ENCODE measurements at places on chromosomes 6 and 20.

GRCh38 chr6:6105472-6106036 is 98.8 kb upstream of the NRN1 start:
- DNase-seq: no peak

DNA sequence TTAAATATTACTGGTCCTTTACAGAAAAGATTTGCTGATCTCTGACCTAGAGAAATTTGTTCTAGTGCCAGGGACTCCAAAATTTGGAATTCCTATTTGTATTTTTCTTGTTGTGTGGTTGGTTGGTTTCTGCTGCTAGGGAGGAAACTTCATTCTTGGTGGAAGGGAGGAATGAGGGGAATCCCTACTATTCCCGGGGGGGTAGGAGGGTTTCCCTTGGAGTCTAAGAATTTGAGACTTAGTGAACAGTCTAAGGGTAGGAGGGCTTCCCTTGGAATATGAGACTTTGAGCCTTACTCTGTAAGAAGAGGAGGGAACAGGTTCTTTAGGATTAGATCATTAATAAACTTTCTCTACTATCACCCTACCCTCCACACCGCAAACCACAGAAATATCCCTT is 67.1 kb upstream of the ADGRF1 start:
- DNase-seq: no peak

- no peak for DNase-seq
These were observed 82.6 kb downstream of the EPB41L2 start for GRCh38 chr6:130980310-130981032.

DNA sequence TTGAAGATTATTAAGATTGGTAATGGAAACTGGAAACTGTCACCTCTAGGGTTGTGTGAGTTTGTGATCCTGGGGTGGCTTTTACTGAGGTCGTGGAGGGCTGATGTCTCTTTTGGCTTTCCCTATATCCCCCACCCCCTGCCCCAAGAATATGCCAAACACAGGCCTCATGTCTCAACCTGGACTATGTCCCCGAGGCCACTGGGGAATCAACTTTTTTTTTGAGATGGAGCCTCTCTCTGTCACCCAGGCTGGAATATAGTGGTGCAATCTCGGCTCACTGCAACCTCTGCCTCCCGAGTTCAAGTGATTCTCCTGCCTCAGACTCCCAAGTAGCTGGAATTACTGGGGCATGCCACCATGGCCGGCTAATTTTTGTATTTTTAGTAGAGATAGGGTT is 83.3 kb upstream of the RALGAPA2 start:
- no peak for DNase-seq

DNA sequence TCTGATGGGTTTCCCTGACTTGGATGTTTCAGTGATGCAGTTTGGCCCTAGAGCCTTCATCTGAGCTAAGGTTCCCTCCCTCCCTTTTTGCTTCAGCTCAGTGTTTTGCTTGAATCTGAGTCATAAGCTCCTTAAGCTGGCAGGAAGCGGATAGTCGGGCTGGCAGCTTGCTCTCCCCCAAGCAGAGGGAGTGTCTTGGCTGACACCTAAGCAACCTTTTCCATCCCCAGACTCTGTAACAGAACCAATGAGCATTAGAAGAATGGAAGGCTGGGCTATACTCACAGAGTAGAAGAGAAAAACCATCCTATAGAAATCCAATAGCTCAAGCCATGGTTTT is 98.3 kb downstream of the HAO1 start:
- DNase-seq: no peak

GRCh38 chr20:57426831-57427230 is 35.6 kb downstream of the RBM38 start:
- no peak for DNase-seq

DNA sequence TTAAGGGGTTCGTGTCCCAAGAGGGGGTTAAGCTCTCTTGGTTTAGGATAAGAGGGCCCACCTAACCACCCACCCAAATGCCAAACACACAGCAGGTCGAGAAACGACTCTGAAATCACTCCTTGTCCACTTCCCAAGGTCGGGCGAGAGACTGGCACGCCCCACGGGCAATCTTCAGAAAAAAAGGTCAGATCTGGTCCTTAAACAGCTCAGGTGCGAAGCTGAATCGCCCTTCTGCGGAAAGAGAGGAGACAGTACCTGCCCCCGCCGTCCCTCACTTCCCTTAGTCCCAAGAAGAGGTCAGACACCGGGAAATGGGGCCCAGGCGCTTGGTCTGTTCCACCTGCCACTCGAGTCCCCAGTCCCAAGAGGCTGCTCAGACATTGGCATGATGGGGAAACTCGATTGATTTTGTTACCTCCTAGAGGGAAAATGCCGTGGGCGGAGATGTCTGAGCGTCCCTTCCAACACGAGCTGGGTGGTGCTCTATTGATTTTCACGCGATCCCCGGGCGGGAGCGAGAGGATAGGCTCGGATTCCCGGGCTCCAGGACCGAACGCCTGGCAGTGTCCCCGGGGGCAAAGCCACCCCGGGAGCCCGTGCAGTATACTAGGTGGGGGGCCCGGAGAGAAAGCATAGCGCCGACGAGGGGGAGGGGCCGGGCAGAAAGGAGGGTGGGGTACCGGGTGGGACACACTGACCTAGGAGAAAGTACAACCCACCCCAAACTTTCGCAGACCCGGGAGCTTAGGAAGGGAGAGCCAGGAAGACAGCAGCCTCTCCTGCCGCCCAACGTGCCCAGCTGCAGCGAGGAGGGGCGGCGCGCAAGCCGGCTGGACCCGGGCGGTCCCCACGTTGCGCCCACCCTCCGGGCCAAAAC is 1.1 kb upstream of the SAMD5 start:
- peak; percentile 19 for DNase-seq

DNA sequence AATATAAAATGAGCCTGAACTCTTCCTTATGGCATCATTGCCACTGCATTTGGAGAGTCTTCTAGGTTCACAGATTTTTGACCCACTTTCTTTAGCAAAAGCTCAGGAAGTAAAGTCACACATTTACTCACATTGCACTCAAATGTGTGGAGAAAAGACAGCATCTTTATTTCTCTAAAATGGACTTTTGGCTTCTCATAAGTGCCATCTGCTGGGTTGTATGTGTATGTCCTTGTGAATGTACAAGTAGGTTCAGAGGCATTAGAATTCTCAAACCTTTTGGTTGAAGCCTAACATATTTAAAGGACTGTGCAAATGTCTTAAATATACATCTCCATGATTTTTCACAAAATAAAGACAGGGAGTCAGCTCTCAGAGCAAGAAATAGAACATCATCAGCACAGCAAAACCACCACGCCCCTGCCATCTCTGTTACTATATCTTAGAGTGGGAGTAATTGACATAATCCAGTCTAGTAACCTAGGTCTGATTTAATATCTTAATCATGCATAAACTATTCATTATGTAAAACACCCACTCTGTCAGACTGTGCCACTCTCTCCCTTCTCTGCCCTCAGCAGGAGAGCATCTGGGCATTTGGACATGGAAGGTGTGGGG is 42.2 kb upstream of the SPTLC3 start:
- DNase-seq: no peak

GRCh38 chr20:36644706-36645095 is 1.3 kb downstream of the SLA2 start:
- no peak for DNase-seq

DNA sequence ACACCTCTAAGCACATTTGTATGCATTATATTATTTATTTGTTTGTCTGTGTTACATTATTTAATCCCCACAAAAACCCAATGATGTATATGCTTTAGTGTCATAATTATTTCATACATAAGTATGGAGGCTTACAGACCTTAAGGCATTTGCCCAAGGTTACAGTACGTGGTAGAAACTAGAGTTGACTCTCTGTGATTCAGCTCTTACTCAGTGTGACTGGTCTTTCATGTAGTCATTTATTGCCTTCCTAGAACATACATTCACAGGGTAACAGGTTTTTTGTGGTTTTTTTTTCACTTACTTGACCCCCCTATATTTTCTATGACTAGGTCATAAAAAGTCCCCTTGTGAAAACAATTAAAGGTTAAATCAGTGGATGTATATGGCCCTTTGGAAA is 566.8 kb downstream of the TFAP2A start:
- no peak for DNase-seq

DNA sequence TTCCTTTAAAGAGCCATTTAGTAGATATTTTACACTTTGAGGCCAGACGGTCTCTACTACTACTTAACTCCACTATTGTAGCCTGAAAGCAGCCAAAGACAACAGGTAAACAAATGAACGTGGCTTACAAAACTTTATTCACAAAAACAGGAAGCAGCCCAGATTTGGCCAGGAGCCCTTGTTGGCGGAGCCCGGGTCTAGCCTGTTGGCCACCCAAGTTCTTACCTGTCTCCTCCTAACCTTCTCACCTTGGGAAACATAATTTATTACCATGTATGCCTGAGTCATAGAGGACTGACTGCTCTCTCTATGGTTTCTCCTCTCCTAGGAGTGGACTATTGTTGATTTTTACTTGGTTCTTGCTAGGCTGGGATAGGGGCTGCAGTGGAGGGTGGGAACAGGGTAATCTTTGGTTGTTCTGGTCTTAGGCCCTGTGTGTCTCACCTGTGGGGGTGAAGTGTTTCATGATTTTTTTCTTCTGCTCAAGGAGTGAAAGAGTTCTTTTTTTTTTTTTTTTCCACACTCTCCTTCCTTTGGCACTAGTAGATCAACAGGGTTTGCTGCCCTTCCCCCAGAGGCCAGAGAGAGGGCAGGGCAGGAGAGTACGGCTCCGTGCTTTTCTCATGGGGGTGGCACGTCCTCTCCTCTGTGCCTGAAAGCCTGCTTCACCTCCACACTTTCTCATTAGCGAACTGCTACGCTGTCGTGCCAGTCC is 90.0 kb downstream of the RPP40 start:
- no peak for DNase-seq

DNA sequence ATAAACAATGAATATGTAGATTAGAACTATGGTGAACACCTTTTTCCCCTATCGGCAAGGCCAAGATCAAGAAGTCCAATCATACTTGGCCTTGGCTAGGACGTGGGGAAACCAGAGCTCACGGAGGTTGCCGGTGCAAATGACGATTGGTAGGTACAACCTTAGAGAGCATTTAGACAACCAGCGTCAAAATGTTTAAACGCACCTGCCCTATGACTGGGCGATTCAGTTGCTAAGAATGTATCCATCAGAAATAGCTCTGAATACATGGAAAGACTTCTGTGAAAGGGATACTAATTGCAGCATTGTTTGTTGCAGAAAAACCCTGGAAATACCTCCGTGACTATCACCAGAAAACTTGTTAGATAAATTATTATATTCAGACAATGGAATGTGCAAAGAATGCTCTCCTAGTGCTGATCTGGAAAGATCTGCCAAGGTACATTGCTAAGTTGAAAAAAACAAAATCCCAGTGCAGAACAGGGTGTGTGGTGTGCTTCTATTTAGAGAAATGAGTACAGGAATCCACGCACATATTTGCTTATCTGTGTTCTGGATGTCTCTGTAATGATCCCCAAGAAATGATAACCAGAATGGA is 48.0 kb upstream of the PTPN1 start:
- no peak for DNase-seq

DNA sequence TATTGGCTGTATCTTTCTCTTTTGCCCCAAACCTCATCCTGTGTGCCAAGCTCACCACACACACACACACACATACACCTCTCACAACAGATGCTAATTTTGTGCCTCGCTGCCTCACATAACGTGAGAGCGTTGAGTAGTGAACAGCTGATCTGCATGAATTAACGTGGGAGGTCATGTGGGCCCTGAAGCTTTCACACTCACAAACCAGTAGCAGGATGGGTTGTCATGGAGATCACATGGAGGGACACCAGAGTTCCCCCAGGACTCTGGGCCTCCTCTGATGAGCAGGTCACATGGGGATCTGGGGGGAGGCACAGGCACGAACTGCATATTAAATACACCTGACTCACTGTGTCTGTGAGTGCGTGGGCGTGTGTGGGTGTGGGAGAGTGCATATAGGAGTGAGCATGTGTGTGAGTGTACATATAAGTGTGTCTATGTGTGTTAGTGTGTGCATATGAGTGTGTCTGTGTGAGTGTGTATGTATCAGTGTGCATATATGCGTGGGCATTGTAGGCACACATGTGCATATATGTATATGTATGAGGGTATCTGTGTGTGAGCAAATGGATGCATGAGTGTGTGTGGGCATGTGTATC is 62.7 kb upstream of the SULF2 start:
- no peak for DNase-seq

Data from ovary (tissue), 10 donors.